Mesothelial cell of epicardium (in vitro differentiated cells): ENCODE measurements at places on chromosomes 16 and 17.

DNA sequence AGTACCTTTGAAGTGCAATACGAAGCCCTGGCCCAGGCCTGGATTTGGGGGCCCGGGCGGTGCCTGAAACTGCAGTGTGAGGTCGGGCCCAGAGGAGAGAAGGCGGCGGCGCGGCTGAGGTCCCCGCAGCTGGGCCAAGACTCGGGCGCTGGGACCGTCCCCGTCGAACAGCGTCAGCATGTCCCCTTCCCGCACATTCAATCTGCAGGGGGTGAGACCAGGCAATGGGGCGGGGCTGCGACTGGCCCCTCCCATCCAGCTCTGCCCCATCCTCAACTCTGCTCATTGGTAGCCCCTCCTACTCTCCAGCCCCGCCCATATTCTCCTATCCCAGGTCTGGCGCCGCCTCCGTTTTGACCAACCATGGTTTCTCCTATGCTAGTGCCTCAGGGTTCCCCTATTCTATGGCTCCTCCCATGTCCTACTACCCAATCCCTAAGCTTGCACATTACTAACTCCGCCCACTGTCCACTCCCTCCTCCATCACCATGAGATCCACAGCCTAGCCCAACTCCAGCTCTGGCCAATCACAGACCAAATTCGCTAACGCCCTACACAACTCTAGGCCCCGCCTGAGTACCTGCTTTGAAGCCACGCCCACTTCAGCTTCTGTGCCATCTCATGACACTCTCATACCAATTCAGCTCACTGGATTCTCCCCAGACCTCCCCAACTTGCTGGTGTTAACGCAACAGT lies 14.4 kb upstream of the CDIPT start:
- no peak overlapping the region for H3K27ac ChIP-seq
- DNase-seq: no peak
- H3K4me1 ChIP-seq: peaks cover 5% of the 10 kb centered on the region
- H3K4me3 ChIP-seq: peak overlapping the region; percentile 20

- H3K4me3 ChIP-seq: peak overlapping the region; percentile 39
- peaks cover 8% of the 10 kb centered on the region for H3K36me3 ChIP-seq
- DNase-seq: no peak
These were observed 2.3 kb downstream of the TOP2A start for GRCh38 chr17:40415390-40415789.

- no peak overlapping the region for H3K27ac ChIP-seq
- no peaks in the 10 kb centered on the region for H3K36me3 ChIP-seq
- DNase-seq: no peak
These were observed 46.9 kb upstream of the WSCD1 start for GRCh38 chr17:6023036-6023831.

GRCh38 chr17:58337600-58338453 lies 9.2 kb upstream of the TSPOAP1 start:
- H3K27me3 ChIP-seq: no peaks in the 10 kb centered on the region
- peaks cover 3% of the 10 kb centered on the region for H3K36me3 ChIP-seq
- H3K27ac ChIP-seq: peak overlapping the region; percentile 93
- DNase-seq: no peak
- peaks cover 40% of the 10 kb centered on the region for H3K4me1 ChIP-seq

- no peak overlapping the region for H3K27ac ChIP-seq
- no peak overlapping the region for H3K4me3 ChIP-seq
- no peaks in the 10 kb centered on the region for H3K27me3 ChIP-seq
- no peak for DNase-seq
- H3K4me1 ChIP-seq: peaks cover 5% of the 10 kb centered on the region
These were observed 61.1 kb upstream of the MTMR4 start for GRCh38 chr17:58575511-58575910.

DNA sequence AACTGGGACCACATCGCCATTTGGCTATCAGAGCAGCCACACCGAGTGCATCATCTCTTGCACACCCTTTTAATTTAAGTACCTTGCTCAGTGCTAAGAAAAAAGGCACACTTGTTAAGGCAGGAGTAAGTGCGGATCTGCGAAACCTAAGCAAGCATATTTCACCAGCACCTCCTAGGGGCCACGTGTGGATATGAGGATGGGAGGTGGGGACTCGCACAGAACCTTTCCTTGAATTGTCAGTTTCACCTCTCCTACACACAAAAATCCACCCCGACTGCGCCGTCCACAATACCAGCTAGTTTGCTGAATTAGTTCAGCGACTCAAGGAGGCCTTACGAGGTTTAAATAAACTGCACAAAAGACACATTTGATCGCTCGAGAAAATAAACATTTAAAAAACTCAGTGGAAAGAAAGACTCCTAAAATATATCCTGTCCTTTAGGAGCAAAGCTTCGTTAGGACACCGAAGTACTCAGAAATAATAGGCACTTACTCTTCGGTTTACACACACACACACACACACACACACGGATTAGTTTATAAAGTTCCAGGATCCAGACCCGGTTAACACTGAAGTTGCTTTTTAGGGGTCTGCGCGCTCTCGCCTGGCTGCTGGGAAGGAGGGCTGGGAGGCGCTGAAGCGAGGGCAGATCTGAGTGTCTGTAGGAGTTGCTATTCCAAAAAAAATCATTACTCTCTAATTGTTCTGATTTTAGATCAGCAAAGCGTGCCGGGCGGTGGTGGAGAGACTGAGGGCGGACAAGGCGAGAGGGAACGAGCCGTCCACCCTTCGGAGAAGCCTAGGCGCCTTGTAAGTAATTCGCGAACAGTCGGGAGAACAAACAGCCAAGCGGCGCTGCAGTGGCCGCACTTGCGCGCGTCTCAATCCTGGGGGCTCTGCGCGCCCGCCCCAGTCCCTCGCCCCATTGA lies 1.0 kb upstream of the KCNJ2 start:
- H3K27ac ChIP-seq: peak overlapping the region; percentile 95
- peak; percentile 34 for DNase-seq
- H3K36me3 ChIP-seq: no peaks in the 10 kb centered on the region
- peaks cover 54% of the 10 kb centered on the region for H3K4me1 ChIP-seq

DNA sequence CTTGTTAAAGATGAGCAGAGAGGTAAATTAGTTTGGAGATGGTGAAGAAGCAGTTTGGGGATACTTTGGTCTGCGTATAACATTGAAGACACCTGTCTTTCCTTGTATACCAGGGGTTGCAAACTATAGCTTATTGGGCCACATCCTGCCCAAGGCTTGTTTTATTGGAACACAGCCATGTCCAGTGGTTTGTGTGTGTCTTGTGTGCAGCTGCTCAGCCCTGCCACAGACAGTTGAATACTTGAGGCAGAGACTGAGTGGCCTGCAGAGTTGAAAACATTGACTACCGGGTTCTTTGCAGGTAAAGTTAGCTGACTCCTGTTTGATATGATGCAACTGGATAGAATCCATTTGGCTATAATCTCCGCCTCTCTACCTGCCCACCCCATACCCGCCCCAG lies 224.4 kb downstream of the PRKCA start:
- no peaks in the 10 kb centered on the region for H3K36me3 ChIP-seq
- no peak overlapping the region for H3K4me3 ChIP-seq
- peaks cover 4% of the 10 kb centered on the region for H3K27me3 ChIP-seq
- H3K27ac ChIP-seq: no peak overlapping the region

DNA sequence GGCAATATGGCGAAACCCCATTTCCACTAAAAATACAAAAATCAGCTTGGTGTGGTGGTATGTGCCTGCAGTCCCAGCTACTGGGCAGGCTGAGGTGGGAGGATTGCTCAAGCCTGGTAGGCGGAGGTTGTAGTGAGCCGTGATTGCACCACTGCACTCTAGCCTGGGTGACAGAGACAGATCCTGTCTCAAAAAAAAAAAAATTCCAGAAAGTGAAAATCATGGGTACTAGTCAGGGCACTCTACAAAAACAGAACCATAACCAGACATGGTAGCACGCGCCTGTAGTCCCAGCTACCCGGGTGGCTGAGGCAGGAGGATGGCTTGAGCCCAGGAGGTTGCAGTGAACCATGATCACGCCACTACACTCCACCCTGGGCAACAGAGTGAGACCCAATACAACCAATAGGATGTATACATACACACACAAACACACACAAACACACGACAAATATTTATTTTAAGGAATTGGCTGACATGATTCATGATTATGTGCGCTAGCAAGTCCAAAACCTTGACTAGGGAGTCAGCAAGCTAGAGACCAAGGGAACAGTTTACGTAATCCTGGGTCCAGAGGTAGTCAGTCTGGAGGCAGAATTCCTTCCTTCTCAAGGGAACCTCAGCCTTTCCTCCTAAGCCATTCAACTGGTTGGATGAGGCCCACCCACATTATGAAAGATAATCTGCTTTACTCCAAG lies 11.6 kb upstream of the GP1BA start:
- no peak for DNase-seq
- no peaks in the 10 kb centered on the region for H3K36me3 ChIP-seq
- H3K4me1 ChIP-seq: peaks cover 11% of the 10 kb centered on the region

- H3K4me1 ChIP-seq: peaks cover 43% of the 10 kb centered on the region
- H3K27me3 ChIP-seq: peaks cover 5% of the 10 kb centered on the region
- peak; percentile 48 for DNase-seq
- H3K36me3 ChIP-seq: peaks cover 2% of the 10 kb centered on the region
These were observed 41.9 kb upstream of the EMP2 start for GRCh38 chr16:10622036-10622921.

DNA sequence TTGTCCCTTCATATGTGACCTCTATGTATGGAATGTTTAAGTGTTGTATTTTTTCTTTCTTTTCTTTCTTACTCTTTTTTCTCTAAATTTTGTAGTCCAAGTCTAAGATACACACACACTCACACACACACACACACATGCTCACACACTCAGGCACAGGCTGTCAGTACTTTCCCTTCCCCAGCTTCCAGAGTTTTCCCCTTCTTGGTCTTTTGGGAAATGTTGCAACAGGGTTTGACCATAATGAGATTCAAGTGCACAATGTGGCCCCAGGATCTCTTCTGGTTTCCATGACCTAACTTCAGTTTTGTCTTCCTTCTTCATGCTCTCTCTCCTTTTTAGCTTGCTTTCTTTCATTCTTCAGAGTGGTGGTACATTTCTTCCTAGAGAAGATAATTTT lies 289.8 kb upstream of the FOXF1 start:
- peaks cover 38% of the 10 kb centered on the region for H3K4me1 ChIP-seq
- H3K27me3 ChIP-seq: peaks cover 53% of the 10 kb centered on the region
- H3K4me3 ChIP-seq: no peak overlapping the region
- no peaks in the 10 kb centered on the region for H3K36me3 ChIP-seq
- DNase-seq: no peak
- H3K27ac ChIP-seq: no peak overlapping the region

- no peaks in the 10 kb centered on the region for H3K4me1 ChIP-seq
- no peak overlapping the region for H3K4me3 ChIP-seq
- DNase-seq: no peak
- H3K36me3 ChIP-seq: no peaks in the 10 kb centered on the region
- peaks cover 21% of the 10 kb centered on the region for H3K27me3 ChIP-seq
These were observed 8.5 kb downstream of the HS3ST6 start for GRCh38 chr16:1909561-1910231.

DNA sequence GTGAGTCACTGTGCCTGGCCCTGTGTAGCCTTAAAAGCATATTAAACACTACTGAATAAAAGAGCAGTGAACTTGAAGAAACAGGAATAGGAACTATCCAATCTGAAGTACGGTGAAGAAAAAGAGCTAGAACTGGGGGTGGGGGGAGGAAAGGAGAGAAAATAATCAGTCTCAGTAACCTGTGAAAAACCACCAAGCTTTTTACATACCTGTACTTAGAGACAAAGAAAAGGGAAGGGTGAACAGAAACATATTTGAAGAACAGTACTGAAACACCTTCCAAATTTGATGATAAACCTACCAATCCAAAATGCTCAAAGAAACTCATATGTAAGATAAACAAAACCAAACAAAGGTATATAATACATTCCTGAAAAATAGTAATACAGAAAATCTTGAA lies 77.5 kb downstream of the USP32 start:
- no peaks in the 10 kb centered on the region for H3K4me1 ChIP-seq
- H3K27ac ChIP-seq: no peak overlapping the region
- peaks cover 1% of the 10 kb centered on the region for H3K36me3 ChIP-seq
- no peak overlapping the region for H3K4me3 ChIP-seq
- no peaks in the 10 kb centered on the region for H3K27me3 ChIP-seq

- no peak for DNase-seq
- H3K27ac ChIP-seq: no peak overlapping the region
- no peaks in the 10 kb centered on the region for H3K36me3 ChIP-seq
- H3K4me3 ChIP-seq: no peak overlapping the region
- no peaks in the 10 kb centered on the region for H3K27me3 ChIP-seq
- H3K4me1 ChIP-seq: peaks cover 43% of the 10 kb centered on the region
These were observed 23.7 kb downstream of the ZCCHC14 start for GRCh38 chr16:87469169-87469568.

- H3K4me3 ChIP-seq: no peak overlapping the region
- no peak overlapping the region for H3K27ac ChIP-seq
- no peaks in the 10 kb centered on the region for H3K27me3 ChIP-seq
These were observed 49.6 kb downstream of the TANGO6 start for GRCh38 chr16:68892898-68893297.

GRCh38 chr17:63911657-63912100 lies 621 bp upstream of the CSHL1 start:
- H3K4me3 ChIP-seq: no peak overlapping the region
- no peak overlapping the region for H3K27ac ChIP-seq
- DNase-seq: no peak

DNA sequence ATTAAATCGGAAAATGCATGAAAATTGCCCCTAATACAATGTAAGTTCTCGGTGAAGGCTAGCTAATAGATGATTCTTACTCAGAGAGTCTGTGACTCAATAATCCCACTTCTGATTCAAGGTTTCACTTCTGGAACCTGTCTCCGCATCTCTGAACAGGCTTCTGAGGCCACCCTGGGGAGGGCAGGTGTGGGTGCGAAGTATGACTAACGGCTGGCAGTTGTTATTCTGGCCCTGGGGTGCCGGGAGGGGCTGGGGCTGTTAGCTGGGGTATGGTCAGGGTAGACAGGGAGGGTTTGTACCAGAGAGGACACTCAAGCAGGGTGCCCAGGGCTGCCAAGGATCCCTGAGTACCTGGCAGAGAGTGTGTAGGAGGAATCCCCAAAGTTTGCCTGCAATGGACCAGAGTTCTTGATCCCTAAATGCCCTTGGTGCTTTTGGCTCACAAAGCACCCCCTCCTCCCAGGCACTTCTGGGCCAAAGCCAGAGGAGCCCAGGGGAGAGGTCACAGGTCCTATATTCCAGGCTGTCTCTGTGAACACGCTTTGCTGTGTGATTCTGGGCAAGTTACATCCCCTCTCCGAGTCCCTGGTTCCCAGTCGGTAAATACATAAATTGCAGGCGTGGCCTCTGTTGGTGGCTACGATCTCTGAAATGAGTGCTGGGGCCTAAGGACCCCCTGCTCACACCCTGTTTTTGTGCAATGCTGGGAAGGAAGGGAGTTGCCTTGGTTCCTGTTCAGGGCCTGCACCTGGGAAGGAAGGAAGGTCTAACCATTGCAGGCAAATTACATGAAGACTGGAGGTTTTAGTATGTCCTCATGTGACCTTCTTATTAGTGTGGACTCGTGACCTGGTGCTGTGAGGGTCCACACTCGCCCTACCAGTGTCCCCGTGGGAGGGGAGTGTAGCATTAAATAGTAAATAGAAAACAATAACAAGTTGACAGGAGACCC lies 49.9 kb upstream of the CPNE2 start:
- H3K4me1 ChIP-seq: peaks cover 10% of the 10 kb centered on the region
- no peaks in the 10 kb centered on the region for H3K27me3 ChIP-seq
- no peak for DNase-seq
- no peaks in the 10 kb centered on the region for H3K36me3 ChIP-seq
- no peak overlapping the region for H3K4me3 ChIP-seq
- H3K27ac ChIP-seq: no peak overlapping the region

- no peaks in the 10 kb centered on the region for H3K27me3 ChIP-seq
- no peak overlapping the region for H3K4me3 ChIP-seq
- H3K4me1 ChIP-seq: no peaks in the 10 kb centered on the region
- peaks cover 29% of the 10 kb centered on the region for H3K36me3 ChIP-seq
These were observed 11.2 kb downstream of the TADA2A start for GRCh38 chr17:37417852-37418251.

- H3K27ac ChIP-seq: no peak overlapping the region
- peak overlapping the region; percentile 64 for H3K4me3 ChIP-seq
- peaks cover 34% of the 10 kb centered on the region for H3K4me1 ChIP-seq
- H3K36me3 ChIP-seq: no peaks in the 10 kb centered on the region
These were observed 32.7 kb upstream of the RPH3AL start for GRCh38 chr17:385178-385835.
